NCI-H1092 (cell line): ENCODE measurements at places on chromosomes 6 and 20.
A peak's percentile ranks its signal among the peaks of the same experiment; 100 is the strongest.

DNA sequence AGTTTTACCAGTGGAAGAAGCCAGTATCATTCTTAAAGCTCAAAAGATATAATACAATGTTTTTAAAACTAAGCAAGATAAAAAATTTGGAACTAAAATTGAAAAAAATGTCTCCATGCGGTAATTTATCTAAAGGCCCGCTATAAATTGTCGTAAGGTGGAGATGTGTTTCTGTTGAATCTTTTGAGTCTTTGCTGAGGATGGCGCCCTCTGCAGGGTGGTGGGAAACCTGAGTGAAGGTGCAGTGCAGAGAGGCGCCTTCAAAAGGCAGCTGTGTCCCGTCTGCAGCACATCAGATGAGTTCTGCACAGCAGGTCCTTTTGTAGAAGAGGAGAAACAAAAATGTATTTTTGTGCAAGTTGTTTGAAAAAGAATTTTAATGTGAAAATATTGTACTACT, 29.4 kb upstream of the KIF25 start:
- no peak for DNase-seq

DNA sequence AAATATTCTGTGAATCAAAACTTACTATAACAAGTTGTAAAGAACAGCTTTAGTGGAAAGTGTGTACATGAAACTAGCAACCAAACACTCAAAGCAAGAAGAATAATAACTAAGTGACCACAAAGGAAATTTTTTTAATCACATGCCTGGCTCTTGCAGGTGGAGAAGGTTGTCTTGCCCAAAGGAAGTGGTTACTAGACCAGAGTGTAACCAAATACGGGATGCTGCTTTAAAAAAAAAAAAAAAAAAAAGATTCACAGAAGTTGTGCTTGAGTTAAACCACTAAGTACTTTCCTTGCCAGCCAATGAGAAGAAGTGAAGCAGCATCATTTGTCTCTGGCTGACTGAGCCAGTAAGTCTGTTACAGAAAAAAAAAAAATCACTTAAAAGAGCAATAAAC, 19.1 kb upstream of the HLA-DQB1 start:
- no peak for DNase-seq

DNA sequence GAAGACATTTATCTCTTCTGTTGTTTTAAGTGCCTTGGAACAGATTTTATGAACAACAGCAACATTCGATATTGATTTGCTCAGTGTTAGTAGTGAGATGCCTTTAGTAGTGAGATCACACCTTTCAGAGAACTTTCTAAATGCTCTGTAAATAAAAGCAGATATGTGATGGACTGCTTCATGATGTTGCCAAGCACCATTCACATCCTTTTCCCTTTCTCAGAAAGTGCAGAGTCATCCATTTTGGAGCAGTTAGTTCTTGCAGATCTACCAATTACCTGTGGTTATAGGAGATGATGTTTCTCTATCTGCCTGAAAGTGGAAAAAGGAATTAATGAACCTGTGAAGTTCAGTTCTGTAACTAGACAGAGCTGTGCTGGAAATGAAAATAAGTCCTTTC, 27.0 kb downstream of the CBFA2T2 start:
- DNase-seq, result no peak

GRCh38 chr6:1708122-1708521, 98.4 kb downstream of the FOXC1 start:
- DNase-seq, result no peak

GRCh38 chr20:23048283-23049200, 930 bp downstream of the THBD start:
- peak; percentile 13 for DNase-seq
